ENCODE measurements at places on chromosomes 5 and 9. TPM values are rescaled to one million over a fixed set of nuclear protein-coding genes. Genes with fewer than 3 reads are reported as not detected.

Gene TRIM14
- 13.2 TPM for total RNA-seq

Gene STRBP
- total RNA-seq = 17.8 TPM

Gene SCGB3A2
- total RNA-seq = not detected

Gene RAB3C
- total RNA-seq = 1.9 TPM

Gene EPB41L4B
- 0.49 TPM for total RNA-seq

Gene GABRA6
- total RNA-seq = not detected

Measured in sigmoid colon (tissue), 7 donors.